CD4-positive, alpha-beta T cell treated with Interferon alpha-2 for 1 hour (primary cell): ENCODE measurements at places on chromosomes 2 and 18.
A peak's percentile ranks its signal among the peaks of the same experiment; 100 is the strongest.

DNA sequence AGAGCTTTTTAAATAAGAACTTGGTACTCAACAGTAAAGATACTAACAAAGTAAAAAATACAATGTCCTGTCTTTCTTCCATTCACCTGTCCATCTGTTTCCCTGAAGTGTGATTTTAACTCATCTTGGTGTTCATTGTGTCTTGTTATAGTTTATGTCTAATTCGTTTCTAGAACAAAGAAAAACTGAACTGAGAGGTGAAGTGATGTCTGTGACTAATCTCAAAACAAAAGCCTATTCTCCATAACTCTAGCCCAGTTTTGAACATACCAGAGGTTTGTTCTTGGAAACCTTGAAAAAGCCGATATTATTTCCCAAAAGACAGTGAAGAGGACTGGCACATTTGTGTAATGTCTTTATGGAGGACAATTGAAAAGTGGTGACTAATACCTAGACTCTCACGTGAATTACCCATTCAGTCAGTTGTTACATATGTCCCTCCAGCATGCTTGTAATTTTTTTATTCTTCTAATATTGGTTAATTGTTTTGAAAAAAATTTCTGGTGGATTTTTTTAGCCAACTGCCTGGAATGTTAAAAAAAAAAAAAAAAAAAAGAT, 725.8 kb downstream of the SATB2 start:
- no peak for DNase-seq

DNA sequence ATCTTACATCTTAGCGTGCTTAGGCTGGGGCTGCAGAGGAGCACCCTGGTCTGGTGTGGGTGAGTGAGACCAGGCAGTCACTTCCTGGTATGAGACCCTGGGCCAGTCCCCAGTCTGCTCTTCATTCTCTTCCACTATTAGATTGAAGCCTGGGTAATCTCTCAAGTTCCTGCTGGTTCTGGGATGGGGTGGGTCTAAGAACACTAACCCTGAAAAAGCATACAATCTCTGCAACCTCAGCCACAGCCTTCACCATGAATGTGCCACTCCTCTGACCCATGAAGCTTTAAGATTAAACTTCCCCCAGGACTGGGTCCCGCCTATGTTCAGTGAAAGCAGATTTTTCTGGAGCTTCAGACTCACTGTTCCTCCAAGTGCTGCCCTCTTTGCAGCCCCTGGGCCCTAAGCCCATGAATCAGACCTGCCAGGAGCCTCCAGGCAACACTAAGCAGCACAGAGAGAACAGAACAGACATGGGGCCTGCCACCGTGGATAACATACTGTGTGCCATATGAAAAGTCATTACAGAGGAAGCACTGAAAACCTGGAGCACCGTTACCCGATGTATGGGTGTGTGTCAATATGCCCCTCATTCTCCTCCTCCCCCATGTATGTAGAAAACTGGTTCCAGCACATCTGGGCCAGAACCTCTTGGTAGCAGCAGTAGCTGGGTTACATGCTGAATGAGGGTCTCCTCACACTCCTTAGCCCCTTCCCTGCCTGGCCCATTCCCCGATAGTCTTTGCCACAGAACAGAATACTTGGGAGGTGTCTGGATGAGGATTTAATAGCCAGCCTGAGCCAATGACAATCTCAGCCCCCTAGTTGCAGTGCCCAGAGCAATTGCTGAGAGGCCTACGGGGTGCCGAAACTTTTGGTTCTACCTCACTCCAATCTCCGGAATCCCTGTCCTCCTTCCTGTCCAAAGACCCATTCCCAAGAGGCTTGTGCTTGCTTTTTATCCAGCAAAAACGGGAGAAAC, 2.7 kb upstream of the SIX2 start:
- DNase-seq: no peak

- no peak for DNase-seq
Measured at GRCh38 chr18:2597639-2598038, 26.3 kb downstream of the NDC80 start.

- peak; percentile 61 for DNase-seq
Measured at GRCh38 chr2:240586919-240587800, 626 bp downstream of the CAPN10 start.
